ENCODE measurements at places on chromosomes 6 and 20. TPM values are rescaled to one million over a fixed set of nuclear protein-coding genes. Genes with fewer than 3 reads are reported as not detected.

DNA sequence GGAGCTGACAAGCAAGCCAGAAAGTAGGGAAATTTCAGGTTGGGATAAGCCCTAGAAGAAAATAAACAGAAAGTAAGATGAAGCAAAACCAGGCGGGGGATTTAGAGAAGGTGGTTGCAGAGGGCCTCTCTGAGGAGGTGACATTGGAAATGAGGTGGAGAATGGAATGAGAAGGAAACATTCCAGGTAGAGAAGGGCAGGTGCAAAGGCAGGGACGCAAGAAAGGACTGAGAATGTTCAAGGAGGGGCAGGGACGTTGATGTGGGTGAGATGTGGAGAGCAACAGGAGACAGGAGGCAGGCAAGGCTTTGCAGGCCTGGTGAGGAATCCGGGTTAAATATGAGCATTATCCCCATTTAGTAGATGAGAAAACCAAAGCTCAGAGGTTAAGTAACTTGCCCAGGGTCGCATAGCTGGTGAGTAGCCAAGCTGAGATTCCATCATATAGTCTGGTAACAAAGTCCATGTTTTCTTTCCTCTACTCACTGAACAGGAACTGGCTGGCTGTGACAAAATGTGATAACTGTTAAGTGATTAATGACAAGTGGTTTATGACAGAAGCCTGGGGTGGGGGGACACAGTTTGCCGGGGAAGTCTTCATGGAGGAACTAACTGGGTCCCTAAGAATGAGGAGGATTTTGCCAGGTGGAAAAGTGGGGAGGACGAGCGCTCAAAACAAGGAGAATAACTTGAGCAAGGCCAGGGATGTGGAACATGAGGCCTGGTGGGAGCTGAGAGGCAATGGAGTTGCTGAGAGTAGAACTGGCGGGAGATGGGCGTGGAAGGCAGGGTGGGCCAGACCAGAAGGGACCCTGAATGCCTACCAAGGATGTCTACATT is 32.6 kb downstream of the MRPL14 start:
- DNase-seq = no peak

DNA sequence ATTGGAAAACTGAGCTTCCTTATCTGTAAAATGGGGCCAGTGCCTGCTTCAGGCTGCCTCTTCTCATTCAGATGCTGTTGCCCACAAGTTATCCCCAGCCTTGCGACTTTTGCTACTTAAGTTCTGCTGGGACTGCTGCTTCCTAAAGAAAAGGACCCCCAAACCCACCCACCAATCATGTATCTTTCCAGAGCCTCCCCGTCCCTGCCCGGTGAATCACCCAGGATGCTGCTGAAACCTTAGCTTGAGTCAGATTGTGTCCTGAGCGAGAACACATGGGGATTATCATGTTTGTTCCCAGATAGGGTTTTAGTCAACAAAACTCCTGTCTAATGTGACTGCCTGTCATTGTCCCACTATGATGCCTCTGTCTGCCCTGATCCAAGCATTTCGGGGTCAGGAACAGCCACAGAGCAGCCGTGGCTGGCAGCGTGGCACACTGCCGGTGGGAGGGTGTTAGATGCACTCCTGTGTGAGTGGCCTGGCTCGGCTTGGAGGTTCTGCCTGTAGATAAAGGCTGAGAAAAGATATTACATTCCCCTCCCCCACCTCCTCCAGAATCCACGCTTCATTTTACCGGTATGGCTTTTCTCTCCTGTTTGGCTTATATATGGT is 79.9 kb downstream of the TOX2 start:
- no peak for DNase-seq

DNA sequence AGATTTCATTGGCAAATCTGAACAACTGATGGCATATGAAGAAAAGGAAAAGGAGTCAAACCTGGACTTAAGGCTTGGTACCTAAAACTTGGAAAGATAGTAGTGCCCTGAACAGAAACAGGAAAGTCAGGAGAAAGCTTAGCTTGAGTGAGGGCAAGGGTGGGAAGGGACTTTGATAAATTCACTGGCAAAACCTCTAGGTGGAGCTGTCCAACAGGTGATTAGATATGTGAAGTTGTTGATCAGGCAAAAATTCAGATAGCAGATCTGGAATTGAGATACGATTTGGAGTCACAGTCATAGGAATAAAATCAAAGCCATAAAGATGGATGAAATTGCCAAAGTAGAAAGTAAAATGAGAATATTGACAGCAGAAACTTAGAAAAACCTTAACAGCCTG is 16.1 kb upstream of the ZNF292 start:
- peak; percentile 43 for DNase-seq

DNA sequence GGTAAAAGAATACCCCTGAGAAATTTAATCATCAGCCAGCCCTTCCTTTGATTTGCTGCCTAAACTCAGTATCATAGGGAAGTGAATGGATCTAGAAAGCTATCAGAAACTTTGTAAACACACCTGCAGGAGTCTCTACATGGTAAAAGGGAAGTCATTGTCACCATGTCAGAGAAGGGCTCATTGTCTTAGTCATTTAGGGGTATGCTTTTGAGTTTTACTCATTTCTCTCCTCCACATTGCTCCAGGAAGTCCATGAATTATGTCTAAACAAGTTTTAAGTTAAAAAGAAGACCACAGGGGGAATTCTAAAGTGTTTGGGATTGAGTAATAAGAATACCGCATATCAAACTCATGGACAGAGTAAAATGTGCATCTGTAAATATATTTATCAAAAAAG is 2.5 kb downstream of the SLC17A1 start:
- DNase-seq = no peak

GRCh38 chr20:52783769-52784168 is 188.4 kb upstream of the TSHZ2 start:
- peak; percentile 61 for DNase-seq

DNA sequence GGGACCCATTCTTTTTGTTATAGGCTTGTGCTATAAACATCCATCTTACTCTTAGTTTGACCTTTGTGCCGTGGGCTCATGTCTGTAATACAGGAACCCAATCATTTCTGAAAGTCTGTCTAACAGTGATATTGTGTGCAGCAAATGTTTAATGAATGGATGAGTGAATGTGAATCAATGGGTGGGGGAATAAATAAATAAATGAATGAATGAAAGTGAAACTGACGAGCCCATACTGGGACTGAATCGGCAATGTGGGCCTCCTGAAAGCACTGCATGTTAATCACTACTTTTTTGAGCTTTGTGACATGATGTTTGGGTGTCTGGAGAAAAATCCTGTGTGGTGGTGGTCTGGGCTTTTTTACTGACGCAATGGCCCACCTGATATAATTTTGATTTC is 175.0 kb downstream of the GMPR start:
- peak; percentile 51 for DNase-seq

GRCh38 chr20:62518911-62519310 is 43.1 kb upstream of the GATA5 start:
- DNase-seq = no peak

TNF gene
- 82.3 TPM for total RNA-seq

PRSS35 gene
- total RNA-seq = not detected

TTLL9 gene
- not detected for total RNA-seq

ABHD16B gene
- 0.16 TPM for total RNA-seq

FOXC1 gene
- total RNA-seq = 0.04 TPM

PRR18 gene
- total RNA-seq = 0.11 TPM

ANKEF1 gene
- total RNA-seq = 2.5 TPM
